ENCODE measurements at places on chromosomes 4 and X. TPM values are rescaled to one million over a fixed set of nuclear protein-coding genes. Genes with fewer than 3 reads are reported as not detected.

PDCL2 gene
- total RNA-seq = not detected

- peaks cover 28% of the 10 kb centered on the region for H3K4me1 ChIP-seq
- H3K4me3 ChIP-seq = no peak overlapping the region
- H3K27me3 ChIP-seq = no peaks in the 10 kb centered on the region
- no peak overlapping the region for H3K27ac ChIP-seq
Observed at GRCh38 chr4:41204400-41204978, 9.9 kb downstream of the APBB2 start.

- H3K4me3 ChIP-seq = no peak overlapping the region
- H3K36me3 ChIP-seq = no peaks in the 10 kb centered on the region
- H3K27ac ChIP-seq = no peak overlapping the region
- H3K27me3 ChIP-seq = peaks cover 26% of the 10 kb centered on the region
- DNase-seq = no peak
Observed at GRCh38 chr4:4344915-4345527, 41.9 kb upstream of the NSG1 start.

DNA sequence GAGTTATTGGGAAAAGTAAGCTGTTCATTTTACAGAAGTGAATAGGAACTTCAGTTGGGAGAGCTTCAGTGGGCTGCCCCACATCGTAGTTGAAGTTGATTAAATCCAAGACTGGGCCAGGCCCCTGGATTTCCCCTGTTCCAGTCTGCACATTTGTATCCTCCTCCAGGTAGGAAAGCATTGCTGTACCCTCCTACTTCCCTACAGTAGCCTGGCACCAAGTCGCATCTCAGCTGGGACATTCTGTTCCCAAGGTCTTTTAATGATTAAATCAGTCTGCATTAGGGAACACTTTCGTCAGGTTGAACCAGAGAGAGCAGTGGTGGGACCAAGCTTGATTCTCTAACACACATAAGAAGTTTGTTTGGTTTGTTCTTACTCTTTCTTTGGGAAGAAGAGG is 165.8 kb upstream of the PPARGC1A start:
- peaks cover 2% of the 10 kb centered on the region for H3K4me1 ChIP-seq
- no peak overlapping the region for H3K27ac ChIP-seq
- no peak for DNase-seq
- no peaks in the 10 kb centered on the region for H3K27me3 ChIP-seq
- H3K36me3 ChIP-seq = no peaks in the 10 kb centered on the region

DNA sequence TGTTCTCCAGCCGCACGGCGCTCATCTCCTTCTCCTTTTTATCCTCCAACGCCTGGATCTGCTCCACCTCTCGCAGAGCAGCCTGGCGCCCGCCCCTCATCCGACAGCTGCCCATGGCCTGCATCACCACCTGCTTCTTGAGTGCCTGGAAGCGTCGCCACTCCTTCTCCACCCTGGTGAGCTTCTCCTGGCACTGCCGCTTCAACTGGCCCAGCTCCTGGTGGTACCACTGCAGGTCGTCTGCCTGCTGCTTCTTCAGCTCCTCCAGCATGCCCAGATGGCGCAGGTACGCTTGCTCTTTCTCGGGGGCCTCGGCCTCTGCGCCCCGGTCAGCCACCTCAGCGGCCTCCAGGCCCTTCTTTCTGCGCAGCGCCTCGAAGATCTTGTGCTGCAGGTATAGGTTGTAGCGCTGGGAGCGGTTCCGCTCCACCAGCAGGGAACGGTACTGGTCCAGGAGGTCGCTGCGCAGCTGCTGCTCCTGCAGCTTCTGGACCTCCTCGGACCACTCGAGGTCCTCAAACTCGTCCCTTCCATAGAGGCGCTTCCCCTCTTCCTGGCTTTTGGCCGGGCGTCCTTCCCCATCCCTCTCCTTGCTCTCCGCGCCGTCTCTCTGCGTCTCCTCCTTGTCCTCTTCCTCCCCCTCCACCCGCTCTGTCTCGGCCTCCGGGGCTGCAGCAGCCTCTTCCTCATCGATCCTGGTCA is 1.2 kb upstream of the TADA2B start:
- peak overlapping the region; percentile 60 for H3K27ac ChIP-seq
- no peak for DNase-seq
- H3K4me1 ChIP-seq = peaks cover 21% of the 10 kb centered on the region
- H3K27me3 ChIP-seq = no peaks in the 10 kb centered on the region

GRCh38 chr4:10421344-10422055 is 35.7 kb downstream of the ZNF518B start:
- no peak overlapping the region for H3K27ac ChIP-seq
- H3K27me3 ChIP-seq = no peaks in the 10 kb centered on the region
- H3K4me1 ChIP-seq = no peaks in the 10 kb centered on the region

- no peaks in the 10 kb centered on the region for H3K4me1 ChIP-seq
- no peak overlapping the region for H3K4me3 ChIP-seq
- H3K27ac ChIP-seq = no peak overlapping the region
- no peak for DNase-seq
Observed at GRCh38 chr4:156437666-156438065, 484.0 kb upstream of the CTSO start.

- no peaks in the 10 kb centered on the region for H3K4me1 ChIP-seq
- no peak for DNase-seq
- H3K27me3 ChIP-seq = no peaks in the 10 kb centered on the region
- H3K36me3 ChIP-seq = no peaks in the 10 kb centered on the region
- H3K4me3 ChIP-seq = no peak overlapping the region
- H3K27ac ChIP-seq = no peak overlapping the region
Observed at GRCh38 chr4:111573386-111573785, 571.9 kb upstream of the FAM241A start.

- H3K27me3 ChIP-seq = no peaks in the 10 kb centered on the region
- peak; percentile 46 for DNase-seq
- peaks cover 6% of the 10 kb centered on the region for H3K4me1 ChIP-seq
- peak overlapping the region; percentile 47 for H3K27ac ChIP-seq
- peaks cover 7% of the 10 kb centered on the region for H3K36me3 ChIP-seq
Observed at GRCh38 chr4:158895797-158896576, 127.2 kb downstream of the FNIP2 start.

ASB5 gene
- 0.18 TPM for total RNA-seq

- no peaks in the 10 kb centered on the region for H3K36me3 ChIP-seq
- H3K27me3 ChIP-seq = no peaks in the 10 kb centered on the region
- no peaks in the 10 kb centered on the region for H3K4me1 ChIP-seq
- no peak overlapping the region for H3K27ac ChIP-seq
Observed at GRCh38 chr4:48683784-48684666, 96.1 kb downstream of the FRYL start.

PRDM5 gene
- total RNA-seq = 12.8 TPM

PDGFRA gene
- total RNA-seq = 157 TPM

DNA sequence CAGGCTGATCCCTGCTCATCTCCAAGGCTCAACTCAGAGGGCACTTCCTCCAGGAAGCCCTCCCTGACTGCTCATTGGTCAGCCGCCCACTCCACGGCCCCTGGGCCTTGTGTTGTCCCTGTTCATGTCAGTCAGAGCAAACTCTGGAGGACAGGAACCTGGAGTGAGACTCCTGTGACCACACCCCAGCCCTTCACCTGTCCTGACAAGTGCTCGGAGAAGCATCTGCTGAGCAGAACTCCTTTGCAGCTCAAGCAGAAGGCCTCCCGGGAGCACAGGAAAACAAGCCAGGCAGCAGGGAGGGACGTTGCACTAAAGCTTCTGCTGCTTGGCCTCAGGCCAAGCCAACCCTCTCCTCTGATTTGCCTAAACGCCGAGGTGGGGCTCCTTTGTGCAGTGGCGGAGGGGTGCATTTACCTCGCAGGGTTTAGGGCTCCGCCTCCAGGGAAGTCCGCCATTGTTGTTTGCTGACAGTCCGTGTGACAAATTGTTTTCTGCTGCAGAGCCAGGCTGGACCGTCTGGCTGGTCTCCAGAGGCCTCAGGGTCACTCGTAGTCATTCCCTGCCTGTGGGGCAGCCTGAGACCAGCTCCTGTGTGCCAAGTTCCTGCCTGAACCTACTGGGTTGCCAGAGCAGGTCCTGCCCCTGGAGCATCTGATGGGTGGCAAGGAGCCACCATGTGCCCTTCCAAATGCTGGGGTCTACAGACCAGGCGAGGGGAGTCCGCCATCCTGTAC is 61.8 kb downstream of the C4orf50 start:
- H3K36me3 ChIP-seq = no peaks in the 10 kb centered on the region
- no peak for DNase-seq
- no peak overlapping the region for H3K4me3 ChIP-seq
- H3K4me1 ChIP-seq = no peaks in the 10 kb centered on the region
- H3K27ac ChIP-seq = no peak overlapping the region

DNA sequence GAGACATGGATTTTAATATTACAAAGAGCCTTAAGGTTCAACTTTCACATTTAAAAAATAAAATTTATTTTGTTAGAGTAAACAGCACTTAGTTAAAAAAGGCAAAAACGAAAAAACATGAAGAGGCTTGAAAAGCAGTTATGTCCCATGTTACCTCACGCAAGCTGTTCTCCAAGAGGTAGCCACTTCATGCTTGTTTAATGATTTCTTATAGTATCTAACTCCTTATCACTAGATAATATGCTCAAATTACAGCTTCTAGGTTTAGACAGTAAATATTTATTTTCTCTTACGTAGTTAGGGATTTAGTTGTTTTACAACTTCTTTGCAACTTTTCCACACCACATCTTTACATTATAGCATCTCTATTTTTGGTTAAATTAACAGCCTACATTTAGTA is 27.8 kb upstream of the TMPRSS11D start:
- no peaks in the 10 kb centered on the region for H3K27me3 ChIP-seq
- H3K36me3 ChIP-seq = no peaks in the 10 kb centered on the region
- no peak for DNase-seq
- no peaks in the 10 kb centered on the region for H3K4me1 ChIP-seq
- no peak overlapping the region for H3K27ac ChIP-seq

MAGEE2 gene
- total RNA-seq = not detected

DNA sequence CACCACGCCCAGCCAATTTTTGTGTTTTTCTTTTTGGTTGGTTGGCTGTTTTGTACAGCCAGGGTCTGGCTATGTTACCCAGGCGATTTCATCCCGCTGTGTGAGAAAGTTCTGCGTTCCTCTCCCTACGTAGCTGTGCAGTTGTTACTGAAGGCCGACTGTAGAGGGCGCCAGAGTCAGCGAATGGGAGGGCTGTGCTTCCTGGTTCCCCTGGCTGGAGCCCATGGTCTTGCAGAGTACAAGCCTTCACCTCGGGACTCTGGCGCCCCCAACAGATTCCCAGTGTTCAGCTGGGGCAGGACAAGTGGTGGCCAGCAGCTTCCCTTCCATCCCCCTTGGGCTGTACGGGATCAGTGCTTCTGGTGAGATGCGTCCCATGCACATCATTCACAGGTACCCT is 5.6 kb upstream of the CT45A1 start:
- no peak overlapping the region for H3K27ac ChIP-seq
- no peak for DNase-seq
- no peaks in the 10 kb centered on the region for H3K27me3 ChIP-seq
- H3K36me3 ChIP-seq = no peaks in the 10 kb centered on the region
- no peaks in the 10 kb centered on the region for H3K4me1 ChIP-seq
- H3K4me3 ChIP-seq = no peak overlapping the region

DNA sequence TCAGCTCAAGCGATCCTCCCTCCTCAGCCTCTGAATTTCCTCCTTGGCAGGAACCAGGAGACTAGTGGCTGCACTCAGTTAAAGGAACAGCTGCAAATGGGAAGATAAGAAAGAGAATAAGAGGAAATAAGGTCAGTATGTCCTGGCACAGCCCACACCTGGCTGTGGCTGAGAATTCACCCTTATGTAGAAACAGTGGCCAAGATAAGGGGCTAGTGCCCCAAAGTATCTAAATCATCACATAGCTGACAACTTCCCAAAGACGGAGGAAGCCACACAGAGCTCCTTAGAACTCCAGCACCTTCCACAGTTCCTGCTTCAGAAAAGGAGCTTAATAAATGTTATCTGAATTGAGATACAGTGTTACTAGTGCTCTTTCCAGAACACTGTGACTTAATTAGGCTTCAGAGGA is 2.3 kb upstream of the CHIC2 start:
- H3K4me1 ChIP-seq = peaks cover 13% of the 10 kb centered on the region
- DNase-seq = no peak
- H3K36me3 ChIP-seq = no peaks in the 10 kb centered on the region
- H3K4me3 ChIP-seq = no peak overlapping the region
- H3K27me3 ChIP-seq = no peaks in the 10 kb centered on the region
- H3K27ac ChIP-seq = no peak overlapping the region

DNA sequence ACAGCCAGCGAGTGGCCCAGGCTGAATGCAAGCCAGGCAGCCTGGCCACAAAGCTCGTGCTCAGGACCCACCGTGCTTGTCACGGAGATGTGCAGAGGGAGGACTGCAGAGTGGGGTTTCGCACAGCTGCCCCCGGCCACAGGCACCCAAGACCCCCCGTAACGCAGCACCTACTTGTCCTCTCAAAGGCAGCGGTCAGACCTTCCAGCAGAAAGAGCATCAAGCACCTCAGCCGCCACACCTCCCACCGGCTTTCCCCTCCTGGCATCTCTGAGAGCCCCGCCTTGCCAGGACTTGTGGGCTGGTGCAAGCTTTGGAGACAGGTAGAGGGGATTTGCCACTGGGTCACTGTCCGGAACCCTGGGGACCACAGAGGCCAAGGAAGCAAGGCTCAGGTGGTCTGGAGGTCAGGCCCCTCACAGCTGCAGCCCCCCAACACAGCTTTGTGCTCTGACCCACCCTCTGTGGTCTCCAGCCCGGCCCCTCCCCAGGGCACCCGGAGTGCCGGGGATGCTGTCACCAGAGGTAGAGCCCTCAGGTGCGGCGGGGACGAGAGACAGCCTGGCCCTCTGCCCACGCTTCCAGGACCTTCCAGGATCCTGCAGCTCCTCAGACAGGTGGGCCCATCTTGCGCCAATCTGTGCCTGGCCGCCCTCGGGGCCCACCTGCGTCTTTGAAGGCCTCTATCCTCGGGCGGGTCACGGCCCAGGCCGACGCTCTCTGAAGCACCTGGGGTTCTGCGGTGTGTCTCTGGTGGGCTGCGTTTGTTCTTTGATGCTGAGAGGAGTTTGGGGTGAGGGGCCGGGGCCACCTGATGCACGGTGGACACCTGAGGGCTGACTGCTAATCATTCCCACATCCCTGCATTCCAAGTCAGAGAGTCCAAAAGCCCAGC is 34.4 kb upstream of the HMX1 start:
- no peak overlapping the region for H3K4me3 ChIP-seq
- H3K36me3 ChIP-seq = no peaks in the 10 kb centered on the region
- no peak for DNase-seq
- no peak overlapping the region for H3K27ac ChIP-seq
- H3K27me3 ChIP-seq = no peaks in the 10 kb centered on the region
- no peaks in the 10 kb centered on the region for H3K4me1 ChIP-seq

- no peak overlapping the region for H3K4me3 ChIP-seq
- H3K27ac ChIP-seq = no peak overlapping the region
- no peaks in the 10 kb centered on the region for H3K4me1 ChIP-seq
- no peak for DNase-seq
- no peaks in the 10 kb centered on the region for H3K27me3 ChIP-seq
- no peaks in the 10 kb centered on the region for H3K36me3 ChIP-seq
Observed at GRCh38 chr4:105544520-105545286, 7.7 kb upstream of the ARHGEF38 start.

MAGEA2 gene
- not detected for total RNA-seq

DNA sequence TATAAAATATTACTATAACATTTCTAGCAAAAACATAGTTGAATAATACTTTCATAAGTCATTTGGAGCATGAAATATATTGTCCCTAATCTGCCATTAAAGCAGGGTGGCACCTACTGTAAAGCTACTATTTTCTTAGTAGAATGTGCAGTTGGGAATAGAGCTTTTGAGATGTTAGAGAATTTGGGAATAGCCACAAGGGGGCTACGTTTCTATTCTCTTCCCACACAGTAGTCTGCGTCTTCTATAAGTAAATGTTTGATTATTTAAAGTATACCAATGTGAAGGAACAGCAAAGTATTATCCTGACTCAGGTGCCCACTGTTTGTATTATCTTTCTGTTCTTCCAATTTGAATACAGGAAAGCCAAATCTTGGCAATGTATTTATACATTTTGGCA is 323.2 kb upstream of the GIMD1 start:
- no peak overlapping the region for H3K27ac ChIP-seq
- H3K4me1 ChIP-seq = no peaks in the 10 kb centered on the region
- H3K27me3 ChIP-seq = no peaks in the 10 kb centered on the region
- no peaks in the 10 kb centered on the region for H3K36me3 ChIP-seq
- no peak for DNase-seq

Measured in IMR-90 (cell line).